Activated T-helper 1 cell treated with anti-CD3 and anti-CD28 coated beads, Interleukin-2, amount 50 U/mL, for 16 hours (primary cell): ENCODE measurements at places on chromosomes 6 and 20.

DNA sequence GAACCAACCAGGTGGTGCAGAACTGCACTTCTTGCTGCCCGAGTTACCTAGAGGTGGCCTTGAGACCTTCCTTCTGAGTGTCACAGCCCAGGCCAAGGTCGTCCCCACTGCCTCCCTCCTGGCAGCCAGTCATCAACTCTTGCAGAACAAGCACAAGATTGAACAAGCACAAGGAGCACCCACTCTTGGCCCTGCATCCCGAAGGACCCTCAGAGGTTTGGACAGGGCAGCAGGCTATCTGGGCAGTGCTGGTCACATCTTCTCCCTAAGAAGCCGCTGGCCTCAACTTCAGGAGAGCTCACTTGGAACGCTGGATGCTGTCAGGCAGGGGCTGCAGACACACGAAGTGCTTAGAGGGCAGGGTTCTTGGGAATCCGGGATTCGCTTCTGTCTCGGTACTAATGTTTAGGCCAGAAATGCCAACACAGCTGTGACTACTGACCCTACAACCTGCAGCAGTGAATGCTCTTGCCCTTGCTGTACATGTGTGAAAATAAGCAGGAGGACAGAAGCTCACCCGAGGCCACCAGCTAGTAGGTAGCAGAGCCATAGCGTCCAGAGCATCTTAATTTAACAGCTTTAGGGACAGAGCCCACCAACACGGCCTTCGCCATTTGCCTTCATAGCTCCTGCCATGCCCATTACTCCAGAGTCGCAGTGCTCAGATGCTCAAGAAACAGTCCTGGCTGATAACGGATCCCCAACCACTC is 4.0 kb upstream of the ACSS1 start:
- no peak for DNase-seq

DNA sequence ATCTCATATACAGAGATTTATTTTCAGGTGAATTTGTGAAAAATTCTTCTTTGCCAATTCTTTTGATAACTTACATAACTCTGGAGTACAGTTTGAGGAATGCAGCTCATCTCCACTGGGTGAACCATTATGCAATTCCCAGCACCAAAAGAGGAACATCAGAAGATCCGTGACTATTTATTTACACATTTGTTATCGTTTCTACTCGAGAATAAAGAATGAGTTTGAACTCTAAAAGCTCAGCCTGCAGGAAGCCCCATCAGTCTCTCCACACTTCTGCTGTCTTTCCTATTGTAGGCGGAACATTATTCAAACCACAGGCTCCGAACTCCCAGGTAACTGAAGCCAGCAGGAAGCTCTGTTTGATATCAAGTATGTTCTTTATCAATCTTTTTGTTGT is 95.9 kb upstream of the IFNGR1 start:
- DNase-seq = no peak

DNA sequence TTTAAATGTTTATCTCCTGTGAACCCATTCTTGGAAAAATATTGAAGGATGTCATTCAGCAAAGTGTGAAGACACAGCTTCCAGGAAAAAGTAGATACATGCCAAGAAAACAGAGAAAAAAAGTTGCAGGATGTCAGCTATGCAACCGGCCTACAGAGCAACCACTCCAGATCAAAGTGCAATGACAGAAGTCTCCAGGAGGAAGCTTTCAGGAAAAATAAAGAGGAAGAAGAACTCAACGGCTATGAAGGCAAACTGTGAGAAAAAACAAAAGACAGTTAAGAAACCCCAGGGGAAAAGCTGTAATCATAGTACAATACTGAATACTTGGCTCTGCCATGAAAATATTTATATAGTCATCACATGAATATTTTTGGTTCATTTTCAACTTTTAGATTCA is 30.6 kb downstream of the REPS1 start:
- no peak for DNase-seq

DNA sequence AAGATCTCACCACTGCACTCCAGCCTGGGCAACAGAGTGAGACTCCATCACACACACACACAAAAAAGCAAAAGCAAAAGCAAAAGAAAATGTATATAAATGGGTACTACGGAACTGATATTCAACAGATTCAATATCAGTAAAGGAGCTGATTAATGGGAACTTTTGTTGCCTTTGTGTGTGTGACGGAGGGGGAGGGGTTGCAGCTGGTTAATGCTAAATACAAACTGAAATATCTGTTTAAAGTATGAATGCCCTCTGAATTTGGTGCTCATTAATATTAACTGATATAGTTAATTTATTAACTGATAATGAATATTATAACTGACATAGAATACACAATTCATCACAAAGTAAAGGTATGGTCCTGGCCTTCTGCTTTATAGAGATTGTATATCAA is 8.4 kb downstream of the NCOA6 start:
- DNase-seq = no peak

GRCh38 chr6:16277101-16277981 is 39.0 kb downstream of the GMPR start:
- no peak for DNase-seq

GRCh38 chr6:101605874-101606273 is 212.4 kb downstream of the GRIK2 start:
- no peak for DNase-seq

GRCh38 chr6:131431718-131432117 is 141.3 kb upstream of the ARG1 start:
- no peak for DNase-seq

DNA sequence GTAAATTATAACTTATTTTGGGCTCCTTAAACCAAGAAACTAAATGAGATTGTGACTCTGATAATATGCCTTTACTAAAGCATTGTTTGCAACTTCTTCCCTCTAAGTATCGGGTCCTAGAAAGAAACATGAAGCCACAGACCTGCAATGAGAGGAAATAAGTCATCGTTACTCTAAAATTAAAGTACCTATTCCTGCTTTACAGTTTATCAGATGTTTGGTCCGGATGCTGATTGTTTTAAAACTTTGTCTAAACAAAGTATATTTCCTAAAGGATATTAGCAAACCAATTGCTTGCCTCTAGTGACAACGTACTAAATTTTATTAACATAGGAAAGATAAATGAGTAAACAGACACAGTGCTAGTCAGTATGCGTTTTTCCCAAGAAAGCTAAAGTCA is 216.8 kb downstream of the GJA1 start:
- DNase-seq = no peak

DNA sequence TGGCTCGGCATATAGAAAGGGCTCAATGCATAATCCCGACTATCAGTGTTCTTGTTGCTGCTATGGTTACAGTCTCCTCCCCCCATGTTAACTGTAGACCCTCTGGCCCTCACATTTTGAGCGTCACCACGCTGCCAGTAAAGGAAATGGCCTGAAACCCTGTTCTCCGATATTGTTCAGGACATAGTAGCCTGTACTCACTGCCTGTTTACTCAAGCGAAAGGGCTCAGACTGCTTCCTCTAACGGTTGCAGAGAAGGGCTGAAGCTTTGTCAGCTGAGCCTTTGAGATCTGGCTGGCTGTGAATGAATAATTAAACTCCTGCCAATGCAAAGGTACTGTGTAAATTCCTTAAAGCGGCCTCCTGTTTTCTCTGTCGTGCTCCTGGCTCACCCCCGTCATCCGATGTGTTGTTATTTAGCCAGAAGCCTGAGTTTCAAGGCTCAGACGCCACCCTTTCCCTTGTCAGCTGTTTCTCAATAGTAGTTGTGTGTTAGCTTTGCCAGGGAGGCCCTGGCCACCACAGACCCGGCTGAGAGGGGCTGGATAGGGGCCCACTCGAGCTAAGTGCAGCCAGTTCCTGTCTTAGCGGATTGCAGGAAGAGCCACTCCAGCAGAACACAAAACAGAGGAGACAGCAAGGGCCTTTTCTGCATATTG is 31.2 kb upstream of the RALGAPA2 start:
- DNase-seq = no peak

GRCh38 chr6:134379076-134379475 is 61.2 kb upstream of the SGK1 start:
- no peak for DNase-seq

DNA sequence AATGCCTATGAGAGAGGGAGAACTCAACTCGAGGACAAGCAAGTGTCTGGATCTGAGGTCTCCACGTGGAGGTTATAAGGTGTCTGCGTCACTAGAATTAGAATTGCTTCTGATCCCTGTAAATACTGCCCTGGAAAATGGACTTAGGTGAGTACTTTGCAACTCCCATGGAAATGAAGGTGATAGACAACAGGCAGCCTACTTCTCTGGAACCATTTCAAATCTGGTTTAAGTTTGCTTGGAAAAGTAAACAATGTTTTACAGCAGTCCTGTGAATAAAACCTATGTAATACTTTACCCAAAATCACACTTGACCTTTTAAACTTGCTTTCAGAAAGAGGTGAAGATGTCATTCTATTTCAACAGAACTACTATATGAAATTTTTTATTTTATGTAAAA is 70.1 kb upstream of the TENT5A start:
- no peak for DNase-seq

- DNase-seq = no peak
Observed at GRCh38 chr20:56711018-56711417, 81.9 kb downstream of the TFAP2C start.

- no peak for DNase-seq
Observed at GRCh38 chr6:157276134-157276532, 47.2 kb downstream of the TMEM242 start.
